ENCODE measurements at places on chromosomes 1 and 21.

- no peak for DNase-seq
Measured at GRCh38 chr1:229437443-229437842, 3.5 kb upstream of the ACTA1 start.

DNA sequence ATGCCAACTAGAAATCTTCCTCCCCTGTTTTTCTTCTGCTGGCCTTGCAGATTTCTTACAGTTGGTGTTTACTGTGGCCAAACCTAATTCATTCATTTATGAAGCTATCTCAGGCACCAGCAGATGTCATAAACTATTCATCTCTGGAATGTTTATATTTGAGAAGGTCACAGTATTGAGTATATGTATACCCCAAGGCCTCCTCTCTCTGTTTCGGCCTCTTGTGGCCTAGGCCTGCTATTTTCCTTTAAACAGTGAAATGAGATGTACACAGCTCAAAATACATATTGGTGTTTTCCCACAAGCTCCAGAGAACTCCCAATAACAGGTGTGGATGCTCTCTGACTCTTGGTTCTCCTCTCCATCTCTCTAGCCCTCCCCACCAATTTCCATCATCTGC, 520.7 kb upstream of the CAMK1G start:
- DNase-seq = no peak

DNA sequence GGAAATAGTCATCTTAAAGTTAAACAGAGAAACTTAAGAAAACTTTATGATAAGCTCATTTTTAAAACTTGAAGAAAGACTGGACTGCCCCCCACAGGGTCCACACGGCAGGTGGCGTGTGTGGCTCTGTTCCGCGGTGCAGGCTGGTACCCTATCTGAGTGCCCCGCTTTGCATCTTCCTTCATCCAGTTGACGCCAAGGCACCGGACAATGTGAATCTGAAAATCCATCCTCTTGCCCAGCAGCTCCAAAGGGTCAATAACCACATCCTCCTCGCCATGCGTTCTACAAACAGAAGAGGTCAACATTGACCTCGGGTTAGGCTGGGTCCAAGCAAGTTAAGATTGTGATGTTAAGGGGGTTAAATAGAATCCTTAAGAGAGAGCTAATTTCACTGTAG, 54.5 kb downstream of the SCCPDH start:
- DNase-seq = no peak

DNA sequence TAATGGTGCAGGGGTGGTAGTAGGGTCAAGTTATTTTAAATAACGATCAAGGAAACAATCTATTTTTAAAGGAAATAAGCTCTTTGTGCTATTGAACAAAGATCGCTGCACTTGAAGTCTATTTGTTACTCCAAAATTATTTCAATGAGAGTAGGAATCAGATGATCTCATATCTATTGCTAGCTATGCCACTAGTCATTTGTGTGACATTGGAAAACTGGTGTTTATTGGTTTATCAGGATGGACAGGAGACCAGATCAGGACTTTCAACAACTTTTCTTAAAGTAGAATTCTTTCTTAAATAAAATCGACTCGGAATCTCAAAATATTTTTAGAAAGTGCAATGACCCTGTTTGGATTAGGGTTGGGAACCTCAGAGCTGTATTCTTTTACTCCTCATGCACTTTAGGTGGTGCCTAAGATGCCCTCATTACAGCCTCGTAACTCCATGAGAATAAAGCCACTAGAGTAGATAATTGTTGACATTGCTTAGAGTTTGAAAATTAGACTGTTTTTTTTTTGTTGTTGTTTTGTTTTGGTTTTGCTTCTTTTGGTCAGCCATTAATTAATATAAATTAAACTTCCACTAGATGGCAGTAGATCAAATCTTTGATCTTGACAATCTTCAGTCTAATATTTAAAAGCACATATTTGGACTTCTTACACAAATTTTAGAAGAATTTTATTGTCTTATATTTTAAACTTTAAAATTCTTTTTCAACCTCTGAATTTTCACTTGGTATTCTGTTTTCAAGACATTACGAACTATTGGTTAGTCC, 352.4 kb downstream of the USP25 start:
- no peak for DNase-seq

DNA sequence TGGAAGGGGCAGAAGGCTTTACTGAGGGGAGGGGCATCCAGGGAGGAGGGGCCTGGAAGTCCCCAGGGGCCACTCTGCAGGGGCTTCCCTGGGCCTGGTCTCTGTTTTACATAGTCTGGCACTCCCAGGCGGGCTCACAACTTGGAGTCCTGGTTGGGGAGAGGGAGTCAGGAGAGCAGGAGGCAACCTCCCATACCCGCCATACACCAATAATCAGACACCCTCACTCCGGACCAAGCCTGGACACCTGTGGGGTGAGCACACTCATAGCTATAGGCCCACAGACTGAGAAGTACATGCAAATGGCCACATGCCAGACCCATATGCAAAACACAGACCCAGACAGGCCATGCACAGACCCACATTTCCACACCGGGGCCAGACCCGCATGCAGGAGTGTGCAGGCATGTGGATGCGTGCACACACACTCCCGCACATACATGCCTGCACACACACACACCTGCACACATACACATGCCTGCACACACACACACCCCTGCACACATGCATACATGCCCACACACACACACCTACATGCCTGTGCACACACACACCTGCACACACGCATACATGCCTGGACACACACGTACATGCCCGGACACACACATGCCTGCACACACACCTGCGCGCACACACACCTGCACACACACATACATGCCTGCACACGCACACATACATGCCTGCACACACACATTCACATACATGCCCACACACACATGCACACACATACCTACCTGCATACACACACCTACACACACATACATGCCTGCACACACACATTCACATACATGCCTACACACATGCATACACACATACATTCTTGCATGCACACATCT, 89.5 kb upstream of the RUNX3 start:
- DNase-seq = no peak

GRCh38 chr1:4838231-4838630, 183.8 kb downstream of the AJAP1 start:
- DNase-seq = no peak

- no peak for DNase-seq
Measured at GRCh38 chr1:193543259-193543658, 356.8 kb upstream of the B3GALT2 start.

- DNase-seq = no peak
Measured at GRCh38 chr1:233409540-233409939, 82.0 kb downstream of the MAP3K21 start.

GRCh38 chr21:20311234-20311787, 686.9 kb upstream of the NCAM2 start:
- no peak for DNase-seq

Data from activated CD4-positive, alpha-beta T cell treated with anti-CD3 and anti-CD28 coated beads, Interleukin-2, amount 50 U/mL, for 1 hour (primary cell).